ENCODE measurements at places on chromosomes 11 and 22.
A peak's percentile ranks its signal among the peaks of the same experiment; 100 is the strongest.

DNA sequence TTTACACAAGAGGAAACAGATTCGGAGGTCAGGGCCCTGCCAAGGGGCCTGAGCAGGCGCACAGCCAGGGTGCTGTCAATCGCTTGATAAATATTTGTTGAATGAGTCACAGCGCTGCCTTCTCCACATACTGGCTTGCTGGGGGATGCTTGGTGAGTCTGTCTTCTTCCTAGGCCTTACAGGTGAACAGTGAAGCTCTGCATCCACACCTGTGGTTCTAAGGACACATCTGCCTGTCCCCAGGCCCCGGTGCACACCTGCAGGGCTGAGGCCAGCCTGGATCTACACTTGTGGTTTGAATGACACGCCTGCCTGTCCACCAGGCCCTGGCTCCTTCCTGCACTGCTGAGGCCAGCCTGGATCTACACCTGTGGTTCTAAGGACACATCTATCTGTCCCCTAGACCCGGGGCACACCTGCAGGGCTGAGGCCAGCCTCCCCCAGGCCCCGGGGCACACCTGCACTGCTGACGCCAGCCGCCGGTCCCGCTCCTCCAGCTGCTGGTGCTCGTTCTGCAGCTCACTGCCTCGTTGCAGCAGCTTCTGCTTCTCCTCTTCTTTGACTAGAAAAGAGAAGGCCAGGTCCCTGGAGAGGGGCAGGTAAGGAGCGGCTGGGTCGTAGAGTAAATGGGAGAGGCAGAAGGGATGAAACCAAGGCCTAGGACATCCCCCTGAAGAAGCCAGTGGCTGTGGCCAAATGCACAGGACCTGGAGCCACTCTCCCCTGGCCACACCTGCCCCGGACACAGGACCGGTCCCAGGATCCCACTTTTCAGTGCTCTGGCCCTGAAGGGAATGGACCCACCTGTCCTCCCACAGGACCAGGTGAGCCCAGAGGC is 124.6 kb downstream of the PHF21B start:
- no peak for DNase-seq

- DNase-seq: no peak
Observed at GRCh38 chr11:45333001-45333971, 47.1 kb upstream of the SYT13 start.

DNA sequence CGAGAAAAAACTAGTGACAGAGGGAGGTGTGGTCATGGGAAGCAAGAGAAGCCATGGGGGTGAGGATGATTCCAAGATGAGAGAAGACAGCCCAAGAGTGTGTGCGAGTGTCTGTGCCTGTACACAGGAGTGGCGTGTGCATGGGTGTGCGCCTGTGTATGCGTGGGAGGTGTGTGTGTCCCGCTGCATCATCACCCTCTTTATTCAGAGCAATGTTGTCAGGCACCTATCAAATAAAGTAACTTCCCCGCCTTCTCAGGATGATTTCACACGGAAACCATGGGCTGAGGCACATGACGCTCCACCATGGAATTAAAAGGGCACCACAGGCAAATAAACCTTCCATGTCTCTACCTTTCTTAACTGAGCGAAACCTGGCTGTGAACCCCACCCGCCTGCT is 24.6 kb downstream of the MS4A10 start:
- DNase-seq: no peak

- DNase-seq: no peak
Observed at GRCh38 chr11:117475716-117476530, 148.3 kb downstream of the CEP164 start.

DNA sequence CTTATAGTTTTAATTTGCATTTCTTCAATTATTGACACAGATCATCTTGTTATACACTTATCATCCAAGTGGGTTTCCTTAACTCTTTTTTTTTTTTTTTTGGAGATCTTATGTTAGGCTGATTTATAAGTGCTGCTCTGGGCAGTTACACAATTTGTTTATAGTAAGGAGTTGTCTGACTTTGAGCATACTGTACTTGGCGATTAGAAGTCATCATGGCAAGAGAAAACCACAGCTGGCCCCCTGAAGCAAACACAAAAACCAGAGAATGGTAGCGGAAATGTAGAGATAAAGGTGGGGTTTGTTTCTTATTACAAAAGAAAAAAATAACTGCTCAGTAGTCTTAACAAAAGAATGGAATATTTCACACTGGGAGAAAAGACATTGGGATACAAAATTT is 292.6 kb downstream of the SWAP70 start:
- DNase-seq: no peak

DNA sequence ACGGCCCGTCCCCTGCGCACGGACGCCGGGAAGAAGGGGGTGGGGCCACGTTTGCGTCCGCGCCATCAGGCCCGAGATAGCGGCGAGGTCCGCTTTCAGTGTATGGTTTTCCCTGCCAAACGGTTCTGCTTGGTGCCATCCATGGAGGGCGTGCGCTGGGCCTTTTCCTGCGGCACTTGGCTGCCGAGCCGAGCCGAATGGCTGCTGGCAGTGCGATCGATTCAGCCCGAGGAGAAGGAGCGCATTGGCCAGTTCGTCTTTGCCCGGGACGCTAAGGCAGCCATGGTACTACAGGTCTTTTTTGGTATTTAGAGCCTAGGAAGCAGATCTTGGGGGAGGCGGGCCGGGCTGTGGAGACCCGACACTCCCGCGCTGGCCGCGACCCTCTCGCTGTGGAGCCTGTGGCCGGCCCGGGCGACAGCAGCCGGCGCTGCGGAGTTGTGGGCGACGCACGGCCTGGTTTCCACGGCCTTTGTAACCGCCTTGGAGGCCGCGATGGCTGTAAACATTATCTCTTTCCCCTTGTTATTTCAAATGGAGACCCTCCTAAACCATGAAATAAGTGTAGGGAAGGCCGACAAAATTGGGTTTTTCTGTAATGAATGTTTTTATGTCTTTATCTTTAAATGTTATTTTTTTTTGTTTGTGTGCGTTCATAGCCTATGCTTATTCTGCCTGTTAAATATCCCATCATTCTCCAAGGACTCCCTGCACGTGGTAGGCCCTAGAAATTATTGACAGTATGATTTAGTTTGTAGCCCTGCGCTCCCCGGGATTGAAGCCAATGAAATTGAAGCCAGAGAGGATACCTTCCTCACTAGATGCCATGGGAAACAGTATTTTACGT is at the start of gene AASDHPPT:
AASDHPPT (plus strand) TSS at position 54 of the 847 bp plus-strand sequence; CDS start at position 103, 49 bp downstream.
- peak; percentile 9 for DNase-seq

- no peak for DNase-seq
Observed at GRCh38 chr11:84021291-84021690, 735.1 kb upstream of the CCDC90B start.

DNA sequence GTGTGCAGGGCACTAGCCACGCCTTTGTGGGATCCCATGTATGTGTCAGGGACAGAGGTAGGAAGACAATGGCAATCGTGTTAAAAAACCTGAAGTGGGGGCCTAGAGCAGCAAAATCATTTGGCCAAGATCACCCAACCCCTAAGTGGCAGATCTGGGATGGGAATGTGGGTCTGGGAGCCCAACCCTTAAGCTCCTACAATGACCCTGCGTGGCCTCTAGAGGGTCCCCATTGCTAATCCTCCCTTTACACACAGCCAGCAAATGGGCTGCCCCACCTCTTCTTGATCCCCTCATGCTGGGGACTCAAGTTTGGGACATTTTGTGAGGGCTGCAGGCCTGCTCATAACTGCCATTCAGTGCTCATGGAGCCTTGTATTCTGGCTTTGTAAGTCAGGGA is 73.2 kb upstream of the SUSD2 start:
- DNase-seq: no peak

GRCh38 chr11:119417726-119418540 is 5.0 kb downstream of the THY1 start:
- DNase-seq: no peak

DNA sequence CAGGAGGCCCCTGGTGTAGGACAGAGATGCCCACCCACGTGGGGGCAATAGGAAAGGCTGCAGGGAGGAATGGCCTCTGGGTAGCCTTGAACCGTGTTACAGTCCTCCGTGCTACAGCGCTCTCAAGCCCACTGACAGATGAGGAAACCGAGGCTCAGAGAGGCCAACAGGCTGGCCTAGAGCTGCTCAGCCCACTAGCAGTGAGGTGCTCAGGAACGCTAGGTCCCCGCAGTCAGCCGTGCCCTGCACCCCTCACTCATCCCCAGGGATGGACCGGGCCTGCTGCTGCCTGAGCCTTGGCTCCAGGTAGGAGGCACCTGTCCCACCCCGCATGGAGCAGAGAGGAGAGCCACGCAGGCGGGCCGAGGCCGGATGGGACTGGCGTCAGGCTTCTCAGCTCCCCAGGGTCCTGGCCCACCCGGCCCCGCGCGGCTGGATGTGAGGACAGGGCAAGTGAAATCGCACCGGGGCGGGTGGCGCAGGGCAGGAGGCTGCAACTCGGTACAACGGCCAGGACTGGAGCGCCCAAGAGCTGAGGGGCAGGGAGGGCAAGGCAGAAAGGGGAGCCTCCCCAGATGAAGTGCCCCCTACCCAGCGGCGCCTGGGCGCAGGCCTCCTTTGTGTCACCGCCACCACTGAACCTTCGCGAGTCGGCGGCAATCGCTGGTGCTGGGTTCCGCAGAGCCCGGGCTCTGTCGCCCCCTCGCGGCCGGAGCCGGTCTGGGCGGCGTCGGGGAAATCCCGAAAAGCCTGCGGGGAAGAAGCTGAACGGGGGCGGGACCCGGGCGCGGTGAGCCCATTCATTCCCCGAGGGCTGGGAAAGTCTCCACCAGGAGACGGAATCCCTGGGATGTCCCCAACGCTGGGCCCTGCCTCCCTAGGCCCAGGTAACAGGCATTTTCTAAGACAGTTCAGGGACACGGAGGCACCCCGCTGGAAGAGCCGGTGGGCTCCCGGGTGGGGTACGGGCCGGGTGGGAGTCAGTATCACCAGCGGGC is 8.4 kb upstream of the SLC2A11 start:
- DNase-seq: peak; percentile 70

DNA sequence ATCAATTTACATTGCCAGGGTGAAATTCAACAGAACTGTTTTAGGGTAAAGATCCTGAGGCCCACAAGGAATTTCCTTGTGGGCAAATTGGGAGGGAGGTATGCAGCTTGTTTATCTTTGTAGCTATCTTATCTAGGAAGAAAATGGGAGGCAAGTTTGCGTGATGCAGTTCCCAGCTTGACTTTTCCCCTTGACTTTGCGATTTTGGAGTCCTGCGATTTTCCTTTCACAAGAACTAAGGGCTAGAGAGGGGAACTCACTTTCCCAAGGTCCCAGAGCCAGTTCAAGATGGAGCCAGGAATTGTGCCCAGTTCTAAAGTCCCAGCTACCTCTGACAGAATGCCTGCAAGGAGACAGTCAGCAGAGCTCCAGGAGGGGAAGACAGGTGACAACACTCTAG is 30.7 kb downstream of the RIBC2 start:
- no peak for DNase-seq

DNA sequence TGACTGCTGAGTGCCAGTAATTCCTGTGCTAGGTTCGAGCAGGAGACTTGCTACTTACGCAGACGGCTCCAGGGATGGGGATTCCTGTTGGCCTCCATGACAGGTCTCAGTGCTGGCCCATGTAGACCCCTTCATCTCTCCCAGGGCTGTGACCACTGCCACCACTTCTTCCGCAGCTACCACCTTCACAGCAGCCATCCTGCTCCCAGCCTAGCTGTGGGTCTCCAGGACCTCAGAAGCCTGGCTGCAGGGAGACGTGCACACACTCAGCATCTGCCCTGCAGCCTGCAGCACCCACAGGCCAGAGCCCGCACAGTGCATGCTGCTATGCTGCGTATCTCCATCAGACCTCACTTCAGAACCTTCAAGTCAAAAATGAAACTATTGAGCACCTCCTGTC is 1503.9 kb downstream of the BRD1 start:
- no peak for DNase-seq

DNA sequence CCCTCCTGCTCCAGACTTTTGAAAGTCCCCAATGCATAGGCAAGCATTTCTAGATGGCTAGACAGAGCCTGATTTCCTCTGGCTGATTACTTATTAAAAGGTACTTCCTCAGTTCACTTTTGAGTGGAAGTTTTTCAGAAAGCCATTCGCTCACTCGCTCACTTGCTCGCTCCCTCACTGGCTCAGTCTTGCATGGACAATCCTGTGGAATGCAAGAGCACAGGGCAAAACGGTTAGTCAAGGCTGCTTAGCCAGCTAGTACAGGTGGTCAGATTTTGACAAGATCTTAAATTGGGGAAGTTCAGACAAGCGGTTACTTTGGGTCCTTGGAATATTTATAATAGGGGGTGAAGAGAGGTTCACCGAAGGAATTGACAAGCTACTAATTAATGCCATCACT is 101.0 kb downstream of the ARL14EP start:
- DNase-seq: no peak

DNA sequence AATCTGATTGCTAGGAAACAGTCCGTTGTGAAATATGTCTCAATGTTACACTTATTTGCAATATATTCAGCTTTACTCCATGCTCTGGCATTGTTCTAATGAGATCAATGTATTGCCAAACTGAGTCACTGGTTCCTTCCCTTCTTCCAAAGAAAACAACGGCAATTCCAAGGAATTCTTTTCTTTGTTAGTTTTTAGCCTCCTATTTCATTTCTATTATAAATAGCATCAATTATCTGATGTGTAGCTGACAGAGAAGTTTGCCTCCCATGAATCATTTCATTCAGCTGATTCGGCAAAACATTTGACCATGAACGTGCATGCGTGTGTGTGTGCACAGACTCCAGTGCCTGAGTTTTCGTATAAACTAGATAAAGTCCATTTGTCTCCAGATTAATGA is 346.8 kb downstream of the ETS1 start:
- no peak for DNase-seq

DNA sequence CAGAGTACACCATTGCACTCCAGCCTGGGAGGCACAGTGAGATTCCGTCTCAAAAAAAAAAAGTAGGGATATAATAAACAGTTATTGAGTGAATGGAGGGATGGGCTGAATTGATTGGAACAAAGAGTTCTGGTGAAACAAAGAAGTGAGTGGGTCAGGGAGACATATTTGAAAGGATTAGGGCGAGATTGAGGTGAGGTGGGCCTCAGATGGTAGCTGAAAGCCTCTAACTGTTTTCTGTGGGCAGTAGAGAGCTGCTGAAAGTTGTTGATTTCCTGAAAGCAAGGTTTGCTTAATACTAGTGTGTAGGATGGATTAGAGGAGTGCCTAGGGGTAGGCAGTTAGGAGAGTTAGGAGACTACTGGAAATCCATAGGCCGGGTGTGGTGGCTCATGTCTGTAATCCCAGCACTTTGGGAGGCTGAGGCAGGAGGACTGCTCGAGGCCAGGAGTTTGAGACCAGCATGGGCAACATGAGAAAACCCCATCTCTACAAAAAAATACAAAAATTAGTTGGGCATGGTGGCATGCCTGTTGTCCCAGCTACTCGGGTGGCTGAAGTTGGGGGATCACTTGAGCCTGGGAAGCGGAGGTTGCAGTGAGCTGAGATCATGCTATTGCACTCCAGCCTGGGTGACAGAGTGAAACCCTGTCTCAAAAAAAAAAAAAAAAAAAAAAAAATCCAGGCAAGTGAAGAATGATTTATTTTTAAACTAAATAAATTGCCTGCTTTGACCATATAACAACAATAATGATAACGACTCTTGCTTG is 41.4 kb upstream of the PTPRJ start:
- no peak for DNase-seq

DNA sequence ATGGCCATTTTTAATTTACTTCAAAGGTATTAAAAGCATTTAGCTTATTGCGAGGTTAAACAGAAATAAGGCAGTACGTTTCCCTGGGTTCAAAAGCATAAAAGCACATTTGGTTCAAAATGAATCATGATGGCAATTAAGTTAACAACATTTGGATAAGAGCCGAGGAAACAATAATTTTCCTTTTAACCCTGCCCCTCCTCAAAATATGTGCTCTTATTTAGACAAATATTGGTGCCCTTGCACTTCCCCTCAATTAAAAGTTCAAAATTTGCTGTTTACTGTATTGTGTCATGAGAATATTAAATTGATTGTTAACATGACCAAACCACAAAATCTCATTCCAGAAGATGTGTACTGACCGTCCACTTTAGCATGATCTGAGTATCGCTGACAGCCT is 48.7 kb downstream of the VSIG10L2 start:
- DNase-seq: no peak

Measured in stimulated activated CD8-positive, alpha-beta memory T cell treated with anti-CD3 and anti-CD28 coated beads, Interleukin-2, amount 100 ng/mL, for 1 hour (primary cell).